Stimulated activated CD8-positive, alpha-beta memory T cell treated with anti-CD3 and anti-CD28 coated beads, Interleukin-7, amount 100 ng/mL, for 4 hours (primary cell): ENCODE measurements at places on chromosomes 12 and 14.
A peak's percentile ranks its signal among the peaks of the same experiment; 100 is the strongest.

DNA sequence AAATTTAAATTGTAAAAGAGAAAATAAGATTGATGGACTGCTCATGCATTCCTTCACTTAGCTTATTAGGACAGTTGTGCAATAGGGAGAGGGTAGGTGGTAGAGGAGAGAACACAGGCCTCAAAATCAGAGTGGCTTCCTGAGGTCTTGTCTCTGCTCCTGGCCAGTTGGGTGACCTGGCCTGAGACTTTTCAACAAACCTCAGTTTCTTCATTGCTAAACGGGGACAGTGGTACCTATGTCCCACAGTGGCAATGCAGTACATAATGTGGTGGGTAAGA, 2.6 kb downstream of the MAP3K12 start:
- DNase-seq, result no peak

DNA sequence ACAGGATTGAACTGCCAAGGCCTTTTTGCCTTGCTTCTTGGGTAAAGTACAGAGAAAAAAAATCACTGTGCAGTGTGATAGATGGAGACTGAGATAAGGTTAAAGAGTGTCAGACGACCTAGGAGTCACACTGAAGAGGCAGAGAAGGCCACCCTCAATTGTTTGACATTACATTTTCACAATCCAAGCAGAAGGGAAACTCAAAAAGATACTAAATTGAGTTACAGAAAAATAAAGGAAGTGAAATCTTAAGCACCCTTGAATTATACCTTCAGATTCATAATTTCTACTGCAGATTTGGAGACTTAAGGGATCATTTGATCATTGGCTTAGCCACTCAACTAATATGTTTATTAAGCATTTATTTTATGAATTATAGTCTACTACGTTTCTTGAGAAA, 97.1 kb downstream of the MYF5 start:
- no peak for DNase-seq

GRCh38 chr12:112333019-112333418, 49.2 kb downstream of the HECTD4 start:
- DNase-seq, result no peak

DNA sequence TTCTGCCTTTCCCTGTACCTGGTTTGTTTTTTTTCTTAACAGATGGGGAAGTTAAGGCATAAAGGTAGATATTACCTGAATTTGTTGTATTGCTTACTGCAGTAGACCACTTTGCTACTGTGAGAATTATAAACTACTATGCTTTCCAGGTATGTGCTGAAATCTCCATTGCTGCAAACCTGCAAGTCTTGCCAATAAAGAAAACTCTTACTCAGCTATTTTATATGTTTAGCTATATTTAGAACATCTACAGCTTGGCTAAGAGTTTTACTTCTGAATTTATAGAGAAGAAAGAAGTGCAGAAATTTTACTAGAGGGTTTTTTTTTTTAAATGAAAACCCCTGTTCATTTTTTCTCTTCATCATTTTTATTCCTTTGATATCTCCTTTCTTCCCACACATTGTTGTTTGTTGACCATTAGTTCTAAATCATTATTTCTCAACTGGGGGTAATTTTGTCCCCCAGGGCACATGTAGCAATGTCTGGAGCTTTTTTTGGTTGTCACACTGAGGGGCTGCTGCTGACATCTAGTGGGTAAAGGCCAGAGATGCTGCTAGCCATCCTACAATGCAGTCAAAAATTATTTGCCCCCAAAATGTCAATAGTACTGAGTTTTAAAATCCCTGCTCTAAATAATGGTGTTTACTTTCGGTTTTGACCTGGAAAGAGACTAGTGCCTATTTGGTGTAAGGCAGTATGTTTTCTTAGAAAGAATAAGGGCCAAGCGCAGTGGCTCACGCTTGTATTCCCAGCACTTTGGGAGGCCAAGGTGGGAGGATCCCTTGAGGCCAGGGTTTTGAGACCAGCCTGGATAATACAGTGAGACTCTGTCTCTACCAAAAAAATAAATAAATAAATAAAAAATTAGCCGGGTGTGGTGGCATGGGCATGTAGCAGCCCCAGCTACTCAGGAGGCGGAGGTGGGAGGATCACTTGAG, 48.6 kb downstream of the PCNX1 start:
- peak; percentile 21 for DNase-seq

GRCh38 chr14:88242446-88242845, 80.6 kb downstream of the KCNK10 start:
- DNase-seq, result no peak

DNA sequence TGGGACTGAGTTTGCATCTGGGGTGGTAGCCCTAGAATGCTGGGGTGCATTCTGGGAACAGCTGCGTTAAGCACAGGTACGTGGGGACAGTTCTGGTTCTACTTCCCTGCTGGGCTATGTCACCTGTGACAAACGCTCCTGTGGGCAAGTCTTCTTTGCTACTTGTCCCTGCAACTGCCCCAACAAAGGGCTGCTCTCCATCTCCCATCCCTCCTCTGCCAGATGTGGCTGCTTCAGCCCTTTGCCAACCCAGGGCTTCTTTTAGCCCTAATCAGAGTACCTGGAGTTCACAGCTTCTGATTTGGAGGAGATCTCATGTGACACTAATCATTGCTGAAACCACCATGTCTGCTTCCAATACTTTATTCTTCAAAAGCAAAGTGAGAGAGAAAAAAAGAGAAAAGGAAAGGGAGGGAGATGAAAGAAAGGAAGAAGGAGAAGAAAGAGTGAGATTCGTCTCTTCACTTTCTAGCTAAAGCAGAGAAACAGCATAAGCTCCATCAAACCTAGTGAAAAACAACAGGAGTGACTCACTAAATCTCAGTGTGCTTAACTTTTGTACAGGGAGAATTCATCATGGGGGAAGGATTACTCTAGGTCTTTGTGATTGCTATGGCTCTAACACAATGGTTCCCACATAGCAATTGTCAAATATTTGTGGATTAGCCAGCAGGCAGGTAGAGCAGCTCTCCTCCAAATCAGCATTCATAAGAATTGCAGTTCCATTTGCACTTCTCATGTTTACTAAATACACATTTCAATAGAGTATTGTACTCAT, 174.8 kb downstream of the LRIG3 start:
- no peak for DNase-seq

GRCh38 chr14:32350020-32350419, 20.9 kb downstream of the AKAP6 start:
- no peak for DNase-seq

DNA sequence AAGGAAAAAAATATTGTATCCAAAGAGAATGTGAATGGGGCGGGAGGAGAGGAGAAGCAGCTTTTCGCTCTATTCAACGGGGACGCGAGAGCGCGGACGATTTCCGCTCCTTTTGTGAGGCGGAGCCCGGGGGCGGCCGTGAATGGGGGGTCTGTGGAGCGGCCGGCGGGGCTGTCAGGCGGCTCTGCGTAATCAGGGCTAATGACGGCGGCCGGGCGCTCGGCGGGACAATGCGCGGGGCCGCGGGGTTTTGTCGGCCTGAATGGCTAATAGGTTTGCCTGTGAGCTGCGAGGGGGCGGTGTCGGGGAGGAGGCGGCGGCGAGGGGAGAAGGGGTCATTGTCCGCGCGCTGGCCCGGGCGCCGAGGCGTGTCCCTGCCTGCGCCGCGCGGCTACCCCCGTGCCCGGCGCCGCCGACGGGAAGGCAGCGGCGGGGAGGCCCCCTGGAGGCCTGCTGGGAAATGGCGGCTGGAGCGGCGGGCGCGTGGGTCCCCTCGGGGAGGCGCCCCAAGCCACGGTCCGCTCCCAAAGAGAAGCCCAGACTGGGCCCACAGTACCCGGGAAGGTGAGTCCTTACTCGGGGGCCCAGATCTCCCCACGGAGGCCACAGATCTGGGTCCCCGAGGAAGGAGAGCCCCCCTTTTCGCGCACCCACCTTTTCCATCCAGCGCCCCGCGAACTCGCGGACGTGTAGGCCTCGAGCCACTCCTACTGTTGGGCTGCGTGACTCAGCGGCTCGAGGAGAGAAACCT, 6.0 kb downstream of the SIX6 start:
- DNase-seq, result no peak

DNA sequence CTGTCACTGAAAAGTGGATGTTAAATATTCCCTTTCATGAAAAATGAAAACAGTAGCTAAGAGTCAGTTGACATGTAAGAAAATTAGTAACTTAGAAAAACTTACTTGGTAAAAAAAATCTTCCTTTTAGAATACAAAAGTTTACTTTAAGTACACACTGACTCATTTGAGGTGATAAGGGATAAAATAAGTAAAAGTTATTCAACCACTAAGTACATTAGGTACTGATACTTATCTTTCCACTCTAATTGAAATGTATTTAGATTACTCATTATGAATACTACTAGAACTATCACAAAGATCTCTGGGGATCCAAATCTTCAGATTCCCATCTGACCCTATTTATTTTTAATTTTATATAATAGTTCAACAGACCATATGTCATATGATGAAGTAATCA, 12.2 kb downstream of the SYCP3 start:
- no peak for DNase-seq

DNA sequence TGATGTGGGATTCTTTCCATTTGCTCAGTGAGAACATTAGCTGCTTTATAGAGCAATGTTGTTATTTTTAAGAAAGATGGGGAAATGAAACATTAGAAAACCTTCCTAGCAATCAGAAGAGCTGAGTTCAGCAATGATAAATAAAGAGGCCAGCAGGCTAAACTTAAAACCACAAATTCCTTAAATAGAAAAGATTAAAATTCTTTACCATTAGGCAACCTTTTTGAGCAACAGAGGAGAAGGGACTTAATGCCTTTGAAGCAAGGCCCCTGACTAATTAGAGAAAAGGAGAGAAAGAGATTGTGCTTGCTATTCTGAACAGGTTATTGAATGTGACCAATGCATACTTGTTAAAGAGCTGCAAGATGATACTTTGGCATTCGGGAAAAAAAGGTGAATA, 160.8 kb upstream of the LMO3 start:
- no peak for DNase-seq

- DNase-seq, result no peak
Observed at GRCh38 chr12:131448254-131448795, 262.6 kb upstream of the SFSWAP start.
